Stimulated activated naive CD8-positive, alpha-beta T cell treated with anti-CD3 and anti-CD28 coated beads, Interleukin-15, Interleukin-2, amounts not matched to agents 100 U/mL and 50 U/mL, for 24 hours (primary cell): ENCODE measurements at places on chromosomes 4 and X.

- no peak for DNase-seq
These were observed 261.7 kb upstream of the GATB start for GRCh38 chr4:152022543-152022942.

- no peak for DNase-seq
These were observed 1154.4 kb downstream of the RAPGEF2 start for GRCh38 chr4:160257318-160257717.

DNA sequence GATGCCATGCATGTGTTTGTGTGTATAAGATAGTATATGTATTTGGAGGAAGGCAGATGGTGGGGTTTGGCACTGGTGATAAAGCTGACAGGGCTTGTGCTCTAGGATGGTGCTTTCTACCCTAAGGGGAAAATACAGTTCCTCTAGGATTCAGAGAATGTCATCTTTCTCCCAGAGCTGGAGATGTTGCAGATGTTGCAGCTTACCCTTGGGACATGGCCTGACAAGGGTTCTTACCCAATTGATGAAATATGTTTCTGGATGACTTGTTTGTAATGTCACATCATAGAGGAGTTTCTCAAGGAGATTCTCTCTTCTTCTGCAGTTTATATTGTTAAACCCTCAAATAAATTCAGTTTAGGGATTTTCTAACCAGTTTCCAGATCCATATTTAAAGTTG lies 52.5 kb upstream of the PITX2 start:
- DNase-seq: no peak

DNA sequence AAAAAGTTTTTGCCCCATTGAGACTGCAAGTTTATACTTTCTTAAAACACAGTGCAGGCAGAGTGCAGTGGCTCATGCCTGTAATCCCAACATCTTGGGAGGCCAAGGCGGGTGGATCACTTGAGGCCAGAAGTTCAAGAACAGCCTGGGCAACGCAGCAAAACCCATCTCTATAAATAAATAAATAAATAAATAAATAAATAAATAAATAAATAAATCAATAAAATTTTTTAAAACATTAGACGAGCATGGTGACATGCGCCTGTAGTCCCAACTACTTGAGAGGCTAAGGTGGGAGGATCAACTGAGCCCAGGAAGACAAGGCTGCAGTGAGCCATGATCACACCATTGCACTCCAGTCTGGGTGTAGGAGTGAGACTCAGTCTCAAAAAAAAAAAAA lies 213.3 kb downstream of the LRBA start:
- DNase-seq: no peak

GRCh38 chrX:48459483-48459882 lies 10.6 kb downstream of the SLC38A5 start:
- no peak for DNase-seq

DNA sequence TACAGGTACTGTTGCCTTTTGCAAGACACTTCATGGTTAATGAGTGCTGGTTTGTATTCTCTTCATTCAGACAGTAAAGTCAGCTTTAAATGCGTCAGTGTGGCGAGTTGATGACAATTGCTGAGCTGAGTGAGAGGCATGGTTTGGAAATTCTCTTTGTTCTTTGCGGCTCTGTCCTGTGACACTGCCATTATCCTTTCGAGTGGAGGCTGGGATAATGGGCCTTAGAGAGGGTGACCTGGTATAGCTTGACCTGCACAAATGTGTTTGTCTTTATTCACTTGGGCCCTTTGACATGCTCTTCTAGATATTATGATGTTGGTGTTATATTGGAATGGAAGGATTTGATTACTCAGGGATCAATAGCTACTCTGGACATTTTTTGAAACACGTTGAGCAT lies 208.5 kb upstream of the FAT1 start:
- no peak for DNase-seq

DNA sequence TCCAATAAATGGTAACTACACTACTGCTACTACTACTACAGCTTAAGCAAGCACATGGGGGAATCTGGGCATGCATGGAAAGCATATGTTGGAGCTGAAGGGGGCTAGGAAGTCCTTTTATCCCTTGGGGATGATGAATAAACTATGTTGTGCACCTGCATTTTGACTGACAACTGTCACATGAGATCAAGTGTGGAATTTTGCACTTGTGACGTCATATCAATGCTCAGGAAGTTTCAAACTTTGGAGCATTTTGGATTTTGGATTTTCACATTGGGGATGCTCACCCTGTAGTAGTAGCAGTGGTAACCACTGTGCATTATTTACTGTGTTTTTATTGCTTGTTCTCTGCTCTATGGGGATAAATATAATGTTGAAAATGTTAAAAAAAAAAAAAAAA lies 100.5 kb upstream of the SMAD1 start:
- no peak for DNase-seq

DNA sequence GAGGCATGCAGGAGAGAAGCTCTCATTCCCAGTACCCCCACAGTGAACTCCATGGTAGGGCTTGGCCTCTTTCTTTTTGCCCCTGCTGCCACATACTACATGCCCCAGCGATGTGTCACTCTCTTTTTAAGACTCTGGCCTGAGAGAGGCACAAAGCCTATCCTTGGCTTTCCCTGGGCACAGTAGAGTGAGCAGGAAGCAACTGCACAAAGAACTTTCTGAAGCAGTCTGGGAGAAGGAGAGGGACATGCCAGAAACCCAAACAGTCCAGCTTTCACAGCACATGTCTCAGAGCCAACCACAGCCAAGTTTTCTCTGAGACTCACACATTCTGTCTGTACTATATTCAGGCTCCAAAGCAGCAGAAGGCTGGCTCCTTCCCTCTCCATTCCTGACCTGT lies 7.9 kb upstream of the NALF2 start:
- no peak for DNase-seq

- no peak for DNase-seq
These were observed 28.2 kb downstream of the FAM149A start for GRCh38 chr4:186132577-186133242.

DNA sequence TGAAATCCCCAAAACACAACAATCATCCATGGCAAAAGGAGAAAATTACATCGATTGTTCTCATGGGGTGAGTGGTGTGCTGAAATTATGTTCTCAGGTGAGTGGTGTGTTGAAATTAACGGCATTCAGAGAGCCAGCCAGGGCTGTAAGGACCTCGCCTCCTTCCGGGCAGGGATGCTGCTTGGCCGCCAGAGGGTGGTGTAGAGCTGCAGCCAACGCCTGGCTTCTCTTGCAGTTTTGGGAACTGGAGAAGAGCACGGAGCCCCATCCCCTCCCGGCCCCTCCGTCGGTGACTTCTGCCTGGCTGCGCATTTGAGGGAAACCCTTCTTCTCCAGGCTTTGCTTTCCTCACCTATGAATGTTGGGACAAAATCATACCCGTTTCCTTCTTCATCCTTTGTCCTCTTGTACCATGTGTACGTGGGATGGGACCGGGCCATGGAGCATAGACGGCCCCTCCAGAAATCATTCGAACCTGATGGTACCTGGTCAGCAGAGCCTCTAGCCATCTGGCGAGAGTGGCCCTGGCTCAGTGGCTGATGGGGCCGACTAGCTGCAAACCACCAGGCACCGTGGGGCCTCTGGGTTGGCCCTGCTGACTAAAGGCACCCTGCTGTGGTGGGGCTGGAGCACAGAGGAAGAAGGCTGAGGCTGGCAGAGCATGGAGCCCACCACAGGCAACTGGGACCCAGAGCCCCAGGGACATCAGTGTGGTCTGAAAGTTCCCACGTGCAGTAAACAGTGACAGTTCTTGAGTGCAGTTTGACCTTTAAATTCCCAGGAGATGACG lies 28.4 kb downstream of the TRMT44 start:
- peak; percentile 64 for DNase-seq

GRCh38 chr4:10877076-10877475 lies 192.5 kb upstream of the CLNK start:
- DNase-seq: no peak

DNA sequence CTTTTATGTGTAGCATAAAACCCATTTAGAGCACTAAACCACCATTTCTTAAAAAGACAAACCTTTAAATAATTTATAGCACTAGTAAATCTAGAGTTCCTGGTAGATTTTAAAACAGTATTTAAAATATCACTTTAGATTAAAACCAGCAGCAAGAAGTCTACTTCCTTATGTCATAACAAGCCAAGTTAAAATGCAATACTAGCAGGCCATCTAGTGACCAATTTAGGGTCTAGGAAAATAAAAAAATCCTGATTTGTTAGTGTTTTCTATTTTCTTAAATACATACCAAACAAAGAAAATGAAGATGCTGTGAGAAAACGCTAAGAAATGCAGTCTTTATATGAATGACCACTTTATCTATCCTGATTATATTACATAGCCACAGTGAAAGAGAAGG lies 53.9 kb downstream of the PAPSS1 start:
- DNase-seq: no peak

GRCh38 chr4:14132301-14132700 lies 504.8 kb upstream of the BOD1L1 start:
- no peak for DNase-seq

- no peak for DNase-seq
These were observed 85.5 kb upstream of the GPM6B start for GRCh38 chrX:13902406-13902805.

- DNase-seq: no peak
These were observed 39.5 kb downstream of the SPINK2 start for GRCh38 chr4:56782019-56782418.

GRCh38 chr4:168485156-168485910 lies 5.0 kb upstream of the DDX60L start:
- no peak for DNase-seq

- DNase-seq: no peak
These were observed 18.1 kb downstream of the CCNQ start for GRCh38 chrX:153580700-153581386.

DNA sequence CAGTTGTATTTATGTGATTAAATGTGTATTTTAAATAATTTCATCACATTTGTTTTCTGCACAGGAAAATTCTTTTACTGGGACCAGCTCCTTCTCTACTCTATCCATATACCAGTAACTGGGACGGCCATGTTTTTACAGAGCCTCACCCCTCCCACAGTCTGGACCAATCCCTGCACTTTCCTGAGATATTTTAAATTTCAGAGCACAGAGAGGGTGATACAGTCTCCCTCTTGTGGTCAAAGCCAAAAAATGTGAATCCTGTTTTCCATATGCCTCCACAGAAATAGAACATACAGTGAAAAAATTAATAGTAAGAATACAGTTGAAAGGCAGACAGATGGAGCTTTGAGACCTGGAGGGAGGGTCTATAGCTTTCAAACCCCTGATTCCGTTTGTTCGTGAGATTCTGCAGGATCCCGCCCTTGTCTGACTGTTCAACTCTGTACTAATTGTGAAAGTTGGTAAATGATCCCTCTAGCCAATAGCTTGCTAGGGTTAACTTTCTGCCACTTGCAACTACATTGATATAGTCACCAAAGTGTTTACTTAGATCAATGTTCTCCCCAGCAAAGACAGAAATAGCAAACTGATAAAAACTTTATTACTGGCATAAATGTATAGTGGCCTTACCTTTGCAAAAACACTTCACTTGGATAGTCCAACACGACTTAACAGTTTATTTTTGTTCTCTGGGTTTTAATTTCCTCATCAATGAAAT lies 172.2 kb downstream of the PPARGC1A start:
- no peak for DNase-seq

GRCh38 chr4:173386751-173387150 lies 12.2 kb downstream of the SCRG1 start:
- DNase-seq: no peak

- no peak for DNase-seq
These were observed 9.6 kb downstream of the DCX start for GRCh38 chrX:111402344-111402743.

GRCh38 chr4:33837043-33837838 lies 2407.1 kb downstream of the ARAP2 start:
- no peak for DNase-seq

DNA sequence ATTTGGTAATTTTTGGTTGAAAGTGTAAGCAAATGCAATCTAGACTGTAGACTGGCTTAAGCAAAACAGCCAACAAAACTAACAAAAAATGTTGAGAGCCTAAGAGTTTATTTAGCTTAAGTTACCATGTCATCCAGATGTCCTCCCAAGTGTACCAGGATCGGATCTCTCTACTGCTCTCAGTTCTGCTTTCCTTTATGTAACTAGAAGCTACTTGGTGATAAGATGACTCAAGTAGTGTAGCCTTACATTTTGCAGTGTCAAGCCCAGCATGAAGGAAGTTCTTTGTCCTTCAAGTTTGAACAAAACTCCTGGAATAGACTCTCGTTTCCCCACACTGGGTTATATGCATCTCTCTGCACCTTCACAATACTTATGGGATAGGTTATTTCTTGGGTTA lies 1500.0 kb downstream of the STIM2 start:
- DNase-seq: no peak
